ENCODE measurements at places on chromosomes 1 and 21.

- DNase-seq = no peak
These were observed 100.1 kb upstream of the DUSP10 start for GRCh38 chr1:221841983-221842335.

DNA sequence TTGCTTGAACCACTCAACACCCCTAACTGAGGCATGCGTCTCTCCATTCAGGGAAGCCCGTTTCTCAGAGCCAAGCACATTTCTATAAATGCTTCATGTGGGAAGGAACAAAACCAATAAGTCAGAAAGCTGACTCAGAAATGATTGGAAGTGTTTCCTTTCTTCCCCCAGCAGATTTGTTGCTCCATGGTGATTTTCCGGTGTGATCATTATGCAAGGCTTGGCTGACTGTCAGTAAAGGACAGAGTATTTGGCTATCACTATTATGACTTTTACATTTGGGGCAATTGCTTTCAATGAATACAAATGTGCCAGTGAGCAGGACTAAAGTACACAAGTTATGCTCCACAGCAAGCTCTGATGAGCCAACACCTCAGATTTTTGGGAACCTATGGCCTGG lies 53.3 kb upstream of the ZC3H11B start:
- DNase-seq = no peak

- DNase-seq = peak; percentile 18
These were observed 216.2 kb downstream of the SEC16B start for GRCh38 chr1:177753655-177754054.

GRCh38 chr1:205346956-205347574 lies 9.7 kb downstream of the KLHDC8A start:
- no peak for DNase-seq

DNA sequence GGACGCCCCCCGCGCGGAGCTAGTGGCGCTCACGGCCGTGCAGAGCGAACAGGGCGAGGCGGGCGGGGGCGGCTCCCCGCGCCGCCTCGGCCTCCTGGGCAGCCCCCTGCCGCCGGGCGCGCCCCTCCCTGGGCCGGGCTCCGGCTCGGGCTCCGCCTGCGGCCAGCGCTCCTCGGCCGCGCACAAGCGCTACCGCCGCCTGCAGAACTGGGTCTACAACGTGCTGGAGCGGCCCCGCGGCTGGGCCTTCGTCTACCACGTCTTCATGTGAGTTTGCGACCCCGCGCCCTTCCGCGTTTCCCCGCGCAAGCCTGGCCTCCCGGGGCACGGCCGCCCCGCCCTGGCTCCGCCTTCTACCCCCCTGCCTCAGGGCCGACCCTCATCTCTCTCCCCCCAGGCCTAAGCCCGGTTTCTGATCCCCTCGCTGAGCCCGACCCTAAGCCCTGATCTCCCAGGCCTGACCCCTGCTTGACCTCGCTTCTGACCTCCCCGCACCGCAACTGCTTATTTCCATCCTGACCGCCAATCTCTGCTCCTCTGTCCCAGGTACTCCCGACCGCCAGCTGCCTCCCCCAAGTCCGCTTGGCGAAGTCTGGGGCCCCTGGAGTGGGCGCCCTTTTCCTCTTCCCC lies 669 bp downstream of the KCNQ4 start:
- DNase-seq = no peak

DNA sequence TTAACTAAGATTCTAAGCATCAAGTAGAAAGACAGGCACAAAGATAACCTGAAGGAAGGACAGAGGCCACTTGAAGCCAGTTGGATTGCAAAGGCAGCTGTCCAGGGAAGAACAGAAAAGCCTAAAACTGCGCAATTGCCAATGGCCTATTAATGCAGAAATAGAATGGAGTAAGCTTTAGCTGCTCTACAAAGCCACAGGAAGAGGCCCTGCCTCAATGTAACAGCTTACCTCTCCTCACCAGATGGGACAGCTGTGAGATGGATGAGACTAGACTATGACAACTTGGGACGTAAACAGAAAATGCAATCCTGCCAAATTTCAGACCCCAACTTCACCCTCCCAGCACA lies 176.5 kb downstream of the EIF4G3 start:
- DNase-seq = no peak

DNA sequence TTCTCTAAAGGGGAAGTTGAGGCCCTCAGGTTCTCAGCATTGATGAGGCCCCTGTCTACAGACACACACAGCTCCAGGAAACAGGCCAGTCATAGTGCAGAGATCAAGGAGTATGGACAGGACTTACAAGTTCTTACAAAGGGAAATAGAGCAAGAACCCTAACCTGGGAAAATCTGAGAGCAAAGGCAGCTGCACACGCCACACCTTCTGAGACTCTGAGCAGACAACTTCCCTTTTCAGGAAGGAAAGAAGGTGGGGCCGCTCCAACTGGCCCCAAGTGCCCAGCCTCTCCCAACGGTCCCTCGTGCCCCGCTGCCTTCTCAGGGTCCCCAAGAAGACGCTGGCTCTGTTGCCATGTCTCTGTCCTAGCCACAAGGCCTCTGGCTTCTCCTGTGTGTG lies 3.6 kb downstream of the NOC2L start:
- DNase-seq = no peak

- DNase-seq = no peak
These were observed 9.8 kb downstream of the CACYBP start for GRCh38 chr1:175009532-175009931.

- DNase-seq = no peak
These were observed 8.3 kb upstream of the COL16A1 start for GRCh38 chr1:31712068-31712467.

- DNase-seq = no peak
These were observed 3.4 kb upstream of the CHI3L1 start for GRCh38 chr1:203189951-203190352.

GRCh38 chr1:116465477-116465844 lies 92.4 kb downstream of the ATP1A1 start:
- no peak for DNase-seq

- no peak for DNase-seq
These were observed 11.0 kb upstream of the FCGR2A start for GRCh38 chr1:161494091-161494735.

DNA sequence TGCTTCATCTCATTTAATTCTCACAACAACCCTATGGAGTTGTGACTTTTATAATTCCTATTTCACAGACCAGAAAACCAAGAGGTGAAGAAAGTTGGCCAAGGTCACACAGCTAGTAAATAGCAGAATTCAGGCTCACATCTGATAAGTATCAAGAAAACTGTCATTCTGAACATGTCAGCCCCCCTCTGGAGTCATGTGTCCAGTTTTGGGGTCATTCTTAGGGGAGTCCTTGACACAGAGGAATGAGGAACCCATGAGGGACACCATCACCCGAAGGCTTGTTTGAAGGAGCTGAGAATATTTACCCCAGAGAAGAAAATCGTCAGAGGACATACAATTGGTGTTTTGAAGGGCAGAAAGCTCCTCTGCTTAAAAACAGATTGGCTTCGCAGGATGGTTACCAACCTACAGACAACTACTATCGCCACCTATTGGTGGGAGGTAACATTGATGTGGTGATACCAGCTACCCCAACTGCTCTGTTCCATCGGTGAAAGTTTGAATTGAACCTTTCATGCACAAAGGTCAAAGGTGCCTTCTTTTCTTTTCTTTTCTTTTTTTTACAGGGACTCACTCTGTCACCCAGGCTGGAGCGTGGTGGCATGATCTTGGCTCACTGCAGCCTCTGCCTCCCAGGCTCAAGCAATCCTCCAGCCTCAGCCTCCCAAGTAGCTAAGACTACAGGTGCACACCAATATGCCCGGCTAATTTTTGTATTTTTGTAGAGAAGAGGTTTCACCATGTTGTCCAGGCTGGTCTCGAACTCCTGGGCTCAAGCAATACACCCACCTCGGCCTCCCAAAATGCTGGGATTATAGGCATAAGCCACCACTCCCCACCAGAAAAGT lies 31.3 kb downstream of the NCMAP start:
- no peak for DNase-seq

GRCh38 chr1:198267921-198268320 lies 111.1 kb downstream of the NEK7 start:
- DNase-seq = no peak

- no peak for DNase-seq
These were observed 334.4 kb downstream of the SRGAP2C start for GRCh38 chr1:121519042-121519755.

- no peak for DNase-seq
These were observed 25.5 kb upstream of the TNFRSF1B start for GRCh38 chr1:12141163-12141850.

GRCh38 chr1:97038410-97038809 lies 316.8 kb downstream of the PTBP2 start:
- DNase-seq = no peak

DNA sequence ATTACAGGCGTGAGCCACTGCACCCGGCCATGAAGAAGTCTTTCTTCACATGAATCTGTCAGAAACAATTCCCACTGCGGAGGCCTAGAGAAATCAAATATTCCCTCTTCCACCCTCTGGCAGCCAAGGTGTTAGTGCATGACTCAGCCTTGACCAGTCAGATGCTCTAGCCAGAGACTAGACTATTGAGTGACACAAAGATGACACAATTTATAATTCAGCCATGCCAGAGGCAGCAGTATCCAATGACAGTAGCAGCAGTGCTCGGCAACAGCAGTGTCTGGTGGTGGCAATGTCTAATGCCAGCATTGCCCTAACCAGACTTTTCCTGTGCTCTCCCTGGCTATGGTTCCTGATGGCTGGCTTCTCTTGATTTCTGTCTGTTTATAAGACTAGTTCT lies 8.7 kb downstream of the CTXND2 start:
- no peak for DNase-seq

GRCh38 chr1:167460836-167461235 lies 57.5 kb downstream of the CD247 start:
- DNase-seq = no peak

- no peak for DNase-seq
These were observed 5.4 kb downstream of the TRIM62 start for GRCh38 chr1:33176362-33176850.

GRCh38 chr1:238468068-238468467 lies 577.3 kb upstream of the ZP4 start:
- no peak for DNase-seq

All from SK-N-MC (cell line).